ENCODE measurements at places on chromosomes 1 and 21.
A peak's percentile ranks its signal among the peaks of the same experiment; 100 is the strongest.

GRCh38 chr1:44338136-44338535 lies 16.9 kb downstream of the ERI3 start:
- no peak for DNase-seq

- no peak for DNase-seq
Observed at GRCh38 chr21:32370998-32371766, 21.6 kb downstream of the URB1 start.

DNA sequence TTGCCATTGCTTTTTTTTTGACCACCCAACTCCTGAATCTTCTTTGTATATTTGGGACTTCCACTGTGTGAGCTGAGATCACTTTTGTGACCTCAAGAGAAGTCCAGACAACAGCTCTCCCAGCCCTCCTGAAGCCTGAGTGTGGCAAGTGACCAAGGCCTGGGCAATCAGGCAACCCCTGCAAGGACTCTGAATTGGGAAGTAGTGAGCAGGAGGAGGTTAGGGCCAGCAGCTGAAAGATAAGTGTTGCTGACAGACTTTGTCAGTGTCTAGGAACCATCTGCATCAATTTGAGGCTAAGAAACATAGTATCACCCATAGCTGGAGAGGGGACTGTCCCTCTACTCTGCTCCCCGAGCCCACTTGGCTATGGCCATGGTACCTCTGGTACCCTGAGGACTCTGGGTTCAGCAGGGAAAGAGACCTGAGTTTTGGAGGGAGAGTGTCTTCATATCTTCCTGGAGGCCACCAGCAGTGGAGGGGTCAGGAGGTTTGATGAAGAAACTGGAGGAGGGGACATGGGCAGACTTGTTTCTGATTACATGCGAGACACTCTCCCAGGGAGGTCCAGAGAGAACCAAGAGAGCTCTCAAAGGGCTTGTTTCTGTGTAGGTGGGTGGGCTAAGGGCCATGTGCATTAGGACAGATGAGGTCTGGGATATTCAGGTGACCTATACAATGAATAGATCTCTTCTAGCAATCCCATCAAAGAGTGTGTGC lies 147.0 kb upstream of the DNAH14 start:
- DNase-seq = no peak

GRCh38 chr1:230855886-230856285 lies 12.4 kb downstream of the C1orf198 start:
- no peak for DNase-seq

DNA sequence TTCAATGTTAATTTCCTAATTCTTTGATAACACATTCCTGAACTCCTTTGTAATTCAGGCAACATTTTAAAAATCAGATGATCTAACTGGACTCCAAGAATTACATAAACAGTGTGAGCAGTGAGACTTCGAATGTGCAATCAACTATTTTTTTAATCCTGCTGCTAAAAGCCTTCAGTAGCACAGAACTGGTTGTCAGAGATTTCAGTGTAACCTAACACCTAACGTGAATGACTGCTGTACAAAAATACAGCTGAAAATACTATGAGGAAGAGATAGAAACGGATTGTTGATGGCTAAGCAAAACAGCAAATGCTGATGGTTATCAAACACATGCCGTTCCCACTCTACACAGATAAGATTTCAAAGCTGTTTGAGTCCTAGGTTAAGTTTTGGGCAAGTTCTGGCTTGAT lies 46.1 kb downstream of the APP start:
- no peak for DNase-seq

DNA sequence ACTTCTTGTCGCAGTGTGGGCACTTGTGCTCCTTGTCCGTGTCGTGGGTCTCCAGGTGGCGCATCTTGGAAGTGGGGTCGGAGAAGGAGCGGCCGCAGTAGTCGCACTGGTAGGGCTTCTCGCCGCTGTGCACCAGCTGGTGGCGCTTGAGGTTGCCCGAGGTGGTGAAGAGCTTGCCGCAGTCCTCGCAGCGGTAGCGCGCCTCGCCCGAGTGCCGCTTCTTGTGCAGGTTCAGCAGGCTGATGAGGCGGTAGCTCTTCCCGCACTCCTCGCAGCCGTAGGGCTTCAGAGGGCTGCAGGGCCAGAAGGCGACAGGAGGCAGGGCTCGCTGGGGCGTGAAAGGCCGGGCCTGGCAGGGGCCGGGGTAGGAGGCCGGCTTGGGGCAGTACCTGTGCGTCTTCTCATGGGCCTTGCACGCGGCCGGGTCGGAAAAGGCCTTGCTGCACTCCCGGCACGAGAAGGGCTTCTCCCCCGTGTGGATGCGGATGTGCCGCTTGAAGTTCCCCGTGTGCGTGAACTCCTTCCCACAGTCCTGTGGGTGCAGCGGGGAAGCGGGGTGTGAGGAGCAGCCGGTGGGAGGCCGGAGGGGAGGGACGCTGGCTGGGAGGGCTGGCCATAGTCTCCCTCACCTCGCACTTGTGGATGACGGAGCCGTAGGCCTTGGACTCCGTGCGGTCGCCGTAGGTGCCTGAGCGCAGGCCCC lies 31.4 kb downstream of the ZBTB17 start:
- DNase-seq = no peak

GRCh38 chr1:184145083-184145482 lies 93.6 kb downstream of the TSEN15 start:
- DNase-seq = no peak

GRCh38 chr1:21638531-21639341 lies 30.4 kb downstream of the RAP1GAP start:
- DNase-seq = peak; percentile 54

DNA sequence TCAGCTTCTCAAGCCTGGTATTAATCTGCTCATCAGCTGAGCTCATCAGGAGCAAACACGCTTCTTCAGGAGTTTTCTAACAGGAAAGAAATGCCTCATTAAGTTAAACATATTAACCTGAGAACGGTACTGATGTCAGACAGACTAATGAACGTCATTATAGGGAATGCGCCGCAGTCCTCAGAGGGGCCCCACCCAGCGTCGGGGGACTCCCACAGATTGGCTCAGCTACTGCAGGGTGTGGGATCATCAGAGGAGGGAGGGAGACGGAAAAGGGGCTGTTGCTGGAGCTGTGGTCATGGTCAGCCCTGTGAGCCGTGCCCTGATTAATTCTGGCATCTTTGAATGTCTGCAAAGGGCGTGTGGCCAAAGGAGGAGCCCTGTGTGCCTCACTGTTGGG lies 348.5 kb downstream of the PTPRU start:
- no peak for DNase-seq

GRCh38 chr1:45326627-45327623 lies at the start of gene HPDL:
TSS of gene HPDL (plus strand) at chr1:45326895. CDS start at chr1:45327149, 254 bp downstream.
- DNase-seq = peak; percentile 84

DNA sequence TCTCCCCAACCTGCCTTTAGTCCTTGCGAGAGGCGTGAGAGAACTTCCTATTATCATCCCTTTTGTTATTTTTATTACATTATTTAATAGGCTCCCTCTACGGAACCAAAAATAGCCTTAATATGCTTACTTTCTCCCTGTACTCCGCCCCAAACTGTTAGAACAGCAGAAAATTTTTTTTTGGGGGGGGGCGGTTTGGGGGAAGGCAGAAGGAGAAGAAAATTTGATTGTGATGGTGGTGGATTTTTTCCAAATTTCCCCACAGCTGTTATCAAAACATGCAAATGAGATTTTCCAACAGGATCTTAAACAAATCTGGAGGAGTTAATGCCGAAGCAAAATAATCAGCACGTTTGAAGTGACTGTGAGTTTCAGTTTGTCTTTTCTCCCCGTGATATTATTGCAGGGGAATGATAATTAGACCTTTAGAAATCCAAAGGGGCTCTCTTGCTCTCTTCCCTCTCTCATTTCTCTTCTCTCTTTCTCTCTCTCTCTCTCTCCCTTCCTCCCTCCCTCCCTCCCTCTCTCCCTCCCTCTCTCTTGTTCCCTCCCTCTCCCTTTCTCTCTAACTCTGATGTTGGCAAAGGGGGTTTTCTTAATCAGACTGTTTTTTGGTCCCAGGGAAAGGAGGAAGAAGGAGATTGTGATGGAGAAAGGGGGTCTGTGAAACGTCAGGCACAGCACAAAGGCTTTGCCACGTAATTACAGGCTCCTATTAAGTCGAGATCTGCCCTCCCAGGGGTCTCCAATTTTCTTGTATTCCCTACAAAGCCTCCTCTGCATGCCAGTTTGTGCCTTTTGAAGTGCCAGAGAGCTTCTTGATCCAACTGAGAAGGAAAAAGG lies 1.1 kb upstream of the PRRX1 start:
- DNase-seq = no peak

DNA sequence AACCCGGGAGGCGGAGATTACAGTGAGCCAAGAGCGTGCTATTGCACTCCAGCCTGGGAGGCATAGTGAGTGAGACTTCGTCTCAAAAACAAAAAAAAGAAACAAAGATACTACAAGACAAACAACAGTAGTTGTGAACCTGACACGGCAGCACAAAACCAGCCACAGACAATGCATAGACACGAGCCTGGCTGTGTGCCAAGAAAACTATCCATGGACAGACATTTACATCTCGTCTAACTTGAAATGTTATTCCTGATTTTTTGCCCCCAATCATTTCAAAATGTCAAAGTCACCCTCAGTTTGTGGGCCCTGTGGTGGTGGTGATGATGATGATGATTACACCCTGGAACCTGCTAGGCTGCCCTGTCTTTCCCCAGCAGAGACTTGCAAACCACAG lies 6.3 kb downstream of the KLHL21 start:
- DNase-seq = no peak

- DNase-seq = no peak
Observed at GRCh38 chr21:32966120-32966519, 59.6 kb upstream of the OLIG2 start.

DNA sequence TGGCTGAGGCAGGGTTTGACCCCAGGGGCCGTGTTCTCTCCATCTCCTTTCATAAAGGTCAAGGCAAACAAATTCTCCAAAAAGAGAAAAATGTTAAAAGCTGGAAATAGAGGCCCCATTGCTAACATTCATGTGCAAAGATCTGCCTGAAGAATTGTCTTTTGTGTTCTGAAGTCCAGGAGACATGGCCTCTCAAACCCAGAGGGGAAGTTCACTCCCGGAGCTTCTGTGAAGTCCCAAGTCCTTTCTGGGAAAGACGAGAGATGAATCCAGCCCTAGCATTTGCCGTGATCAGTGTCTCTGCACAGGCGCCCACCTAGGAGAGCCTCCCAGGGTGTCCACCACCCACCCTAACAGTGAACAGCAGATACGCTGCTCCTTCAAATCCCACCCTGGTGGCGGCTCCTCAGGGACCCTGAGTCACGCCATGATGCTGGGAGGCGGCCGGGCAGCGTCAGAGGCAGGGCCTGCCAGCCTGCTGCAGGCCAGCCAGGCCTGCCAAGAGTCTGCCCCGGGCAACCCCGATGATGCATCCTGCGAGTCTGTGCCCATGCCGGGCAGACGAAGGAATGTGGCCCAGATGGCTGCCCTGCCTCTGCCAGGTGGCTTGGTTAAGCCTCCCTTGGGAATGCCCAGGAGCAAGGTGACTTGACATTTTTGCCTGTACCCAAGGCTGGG lies 5.2 kb upstream of the C2CD2 start:
- no peak for DNase-seq

DNA sequence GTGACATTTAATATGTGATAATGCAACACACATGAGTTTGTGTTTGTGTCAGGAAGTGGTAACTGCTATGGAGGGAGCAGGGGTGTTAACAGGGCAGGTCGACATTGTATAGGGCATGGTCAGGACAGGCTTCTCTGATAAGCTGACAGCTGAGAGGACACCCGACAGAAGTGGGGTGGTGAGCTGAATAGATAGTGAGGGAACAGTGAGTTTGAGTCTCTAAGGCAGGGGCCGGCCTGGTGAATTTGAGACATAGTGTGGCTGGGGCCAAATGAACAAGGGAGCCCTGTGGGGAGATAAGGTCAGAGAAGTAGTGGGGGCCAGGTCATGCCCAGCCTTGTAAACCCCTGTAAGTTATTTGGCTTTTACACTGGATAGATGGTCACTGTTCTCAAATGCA lies 217.4 kb upstream of the KIAA0040 start:
- DNase-seq = no peak

- DNase-seq = peak; percentile 34
Observed at GRCh38 chr21:43645136-43645891, 14.0 kb downstream of the HSF2BP start.

DNA sequence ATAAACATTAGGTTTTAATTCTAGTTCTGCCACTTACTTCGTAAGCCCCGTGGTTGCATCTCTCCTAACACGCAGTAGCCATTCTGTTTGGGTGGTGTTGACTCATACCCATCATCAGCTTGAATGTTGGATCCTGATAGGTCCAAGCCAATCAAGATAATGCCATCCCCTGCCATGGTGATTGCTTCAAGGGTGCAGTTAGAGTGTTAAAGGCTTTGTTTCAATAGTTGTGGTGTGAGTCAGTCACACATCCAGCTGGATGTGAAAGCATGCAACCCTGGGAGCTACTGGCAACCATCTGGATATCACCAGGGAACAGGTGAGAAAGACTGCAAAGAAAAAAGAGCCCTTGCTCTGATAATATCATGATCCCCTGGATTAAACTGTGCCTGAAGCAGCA lies 69.1 kb downstream of the OMA1 start:
- DNase-seq = no peak

GRCh38 chr1:22340066-22340465 lies 111.6 kb upstream of the ZBTB40 start:
- DNase-seq = no peak

GRCh38 chr21:27776925-27777553 lies 810.2 kb upstream of the ADAMTS5 start:
- no peak for DNase-seq

GRCh38 chr1:234889643-234890042 lies 239.0 kb downstream of the TOMM20 start:
- no peak for DNase-seq

GRCh38 chr1:194485432-194485831 lies 1299.0 kb upstream of the B3GALT2 start:
- no peak for DNase-seq

- DNase-seq = no peak
Observed at GRCh38 chr1:113576271-113576670, 183.0 kb downstream of the PHTF1 start.

DNA sequence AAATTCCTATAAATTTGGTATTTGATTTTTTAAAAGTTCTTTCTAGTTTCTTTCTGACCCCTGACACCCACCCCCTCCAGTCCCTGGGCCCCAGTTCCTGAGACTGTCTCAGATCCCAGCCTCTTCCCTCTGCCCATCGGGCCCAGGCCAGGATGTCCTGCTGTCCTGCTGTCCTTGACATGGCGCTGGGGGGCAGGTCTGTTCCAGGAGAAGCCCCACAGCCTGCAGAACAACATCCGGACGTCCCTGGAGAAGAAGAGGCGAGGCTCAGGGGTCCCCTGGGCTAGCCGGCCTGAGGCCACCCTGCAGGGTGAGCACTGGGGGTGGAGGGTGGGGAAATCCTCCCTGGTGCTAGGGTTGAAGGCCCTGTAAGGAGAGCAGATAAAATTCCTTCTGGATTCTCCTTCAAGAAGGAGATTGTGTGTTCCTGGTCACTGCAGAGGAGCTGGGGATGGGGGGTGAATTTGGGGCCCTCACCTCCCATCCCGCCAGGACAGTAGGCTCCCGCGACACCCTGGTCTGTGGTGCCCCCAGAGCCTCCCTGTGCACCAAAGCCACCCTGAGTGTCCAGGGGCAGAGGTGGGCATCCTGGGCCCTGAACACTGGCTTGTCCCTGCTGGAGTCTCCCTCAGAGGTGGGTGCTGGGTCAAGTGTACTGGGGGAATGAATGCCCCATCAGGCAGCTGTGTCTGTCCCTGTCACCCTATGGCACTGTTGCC lies 45.0 kb downstream of the DISP3 start:
- DNase-seq = no peak

- no peak for DNase-seq
Observed at GRCh38 chr1:1119272-1119890, 3.5 kb upstream of the C1orf159 start.
